ENCODE measurements at places on chromosomes 11 and 22.

GRCh38 chr11:62572431-62572830 is 1.3 kb downstream of the EEF1G start:
- DNase-seq: no peak

GRCh38 chr11:19347911-19348310 is 107.2 kb upstream of the E2F8 start:
- no peak for DNase-seq

DNA sequence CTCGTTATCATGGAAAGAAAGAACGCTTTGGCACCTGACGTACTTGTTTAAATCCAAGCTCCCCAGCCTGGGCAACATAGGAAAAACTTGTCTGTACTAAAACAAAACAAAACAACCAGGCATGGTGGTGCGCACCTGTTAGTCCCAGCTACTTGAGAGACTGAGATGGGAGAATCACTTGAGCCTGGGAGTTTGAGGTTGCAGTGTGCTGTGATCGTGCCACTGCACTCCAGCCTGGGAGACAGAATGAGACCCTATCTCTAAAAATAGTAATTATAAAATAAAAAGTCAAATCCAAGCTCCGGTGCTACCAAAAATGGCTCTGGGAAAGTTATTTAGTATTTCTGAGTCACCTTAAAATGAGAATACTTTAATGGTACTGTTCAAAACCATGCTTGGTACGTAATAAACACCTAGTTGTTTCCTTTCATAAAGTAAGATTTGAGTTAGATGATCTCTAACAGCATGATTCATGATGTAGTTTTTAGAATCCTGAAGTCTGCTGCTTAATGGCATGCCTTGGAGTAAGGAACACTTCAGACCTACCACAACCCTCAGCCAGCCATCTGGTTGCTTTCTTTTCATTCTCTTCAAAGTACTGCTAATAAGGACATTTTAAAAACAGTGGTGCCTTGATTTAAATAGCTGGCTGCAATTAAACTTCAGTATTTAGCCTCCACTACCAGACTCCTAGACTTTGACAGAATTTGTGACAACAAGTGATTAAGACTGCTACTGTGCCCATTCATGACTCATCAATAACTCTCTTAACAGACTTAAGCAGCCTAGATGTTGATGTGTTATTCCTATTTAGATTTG is 8.4 kb downstream of the PPME1 start:
- no peak for DNase-seq

DNA sequence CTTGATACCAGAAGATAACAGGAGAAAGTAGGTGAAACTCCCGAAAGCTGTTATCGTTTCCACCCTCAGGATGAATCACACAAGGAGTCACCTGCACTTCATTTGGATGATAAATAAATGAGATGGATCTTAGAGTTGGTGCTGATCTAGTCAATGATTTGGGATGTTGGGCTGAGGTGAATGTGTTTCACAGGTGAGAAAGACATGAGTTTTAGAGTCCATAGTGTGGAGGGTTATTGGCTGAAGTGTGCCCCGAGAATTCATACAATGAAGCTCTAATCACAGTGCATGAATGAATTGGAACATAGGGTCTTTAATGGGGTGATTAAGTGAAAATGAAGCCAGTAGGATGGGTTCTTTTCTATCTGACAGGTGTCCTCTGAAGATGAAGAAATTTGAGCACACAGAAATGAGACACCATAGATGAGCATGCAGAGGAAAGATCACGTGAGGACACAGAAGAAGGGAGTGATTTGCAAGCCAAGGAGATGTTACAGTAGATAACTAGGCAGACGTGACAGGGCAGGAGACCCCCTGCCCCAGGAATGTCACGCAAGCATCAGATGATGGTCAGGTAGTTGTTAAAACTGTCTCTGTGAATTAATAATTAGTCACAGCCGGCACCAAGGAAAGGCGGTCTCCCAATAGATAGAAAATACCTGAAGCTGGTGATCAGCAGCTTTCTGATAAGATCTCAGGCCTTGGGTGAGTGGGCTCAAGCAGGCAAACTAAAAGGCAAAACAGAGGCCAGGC is 60.3 kb upstream of the IGLL5 start:
- DNase-seq: no peak

DNA sequence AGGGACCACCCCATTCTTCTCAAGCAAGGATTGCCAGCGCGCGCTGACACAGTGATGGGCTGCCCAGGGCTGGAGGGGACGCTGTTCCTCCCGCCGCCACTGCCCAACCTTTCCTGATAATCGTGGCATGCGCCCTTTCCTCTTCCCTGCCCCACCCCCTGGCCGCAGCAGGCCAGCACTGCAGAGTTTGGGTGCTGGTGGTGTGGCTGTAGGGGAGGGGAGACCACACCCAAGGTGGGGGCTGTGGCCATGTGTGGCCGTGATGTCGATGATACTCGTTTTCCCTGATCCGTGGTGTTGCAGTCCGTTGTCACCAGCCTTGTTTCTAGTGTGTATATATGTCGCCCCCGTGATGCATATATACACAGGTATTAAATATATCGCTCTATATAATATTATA is 22.8 kb upstream of the TEF start:
- no peak for DNase-seq
